ENCODE measurements at places on chromosomes 11 and 22. TPM values are rescaled to one million over a fixed set of nuclear protein-coding genes. Genes with fewer than 3 reads are reported as not detected.

DNA sequence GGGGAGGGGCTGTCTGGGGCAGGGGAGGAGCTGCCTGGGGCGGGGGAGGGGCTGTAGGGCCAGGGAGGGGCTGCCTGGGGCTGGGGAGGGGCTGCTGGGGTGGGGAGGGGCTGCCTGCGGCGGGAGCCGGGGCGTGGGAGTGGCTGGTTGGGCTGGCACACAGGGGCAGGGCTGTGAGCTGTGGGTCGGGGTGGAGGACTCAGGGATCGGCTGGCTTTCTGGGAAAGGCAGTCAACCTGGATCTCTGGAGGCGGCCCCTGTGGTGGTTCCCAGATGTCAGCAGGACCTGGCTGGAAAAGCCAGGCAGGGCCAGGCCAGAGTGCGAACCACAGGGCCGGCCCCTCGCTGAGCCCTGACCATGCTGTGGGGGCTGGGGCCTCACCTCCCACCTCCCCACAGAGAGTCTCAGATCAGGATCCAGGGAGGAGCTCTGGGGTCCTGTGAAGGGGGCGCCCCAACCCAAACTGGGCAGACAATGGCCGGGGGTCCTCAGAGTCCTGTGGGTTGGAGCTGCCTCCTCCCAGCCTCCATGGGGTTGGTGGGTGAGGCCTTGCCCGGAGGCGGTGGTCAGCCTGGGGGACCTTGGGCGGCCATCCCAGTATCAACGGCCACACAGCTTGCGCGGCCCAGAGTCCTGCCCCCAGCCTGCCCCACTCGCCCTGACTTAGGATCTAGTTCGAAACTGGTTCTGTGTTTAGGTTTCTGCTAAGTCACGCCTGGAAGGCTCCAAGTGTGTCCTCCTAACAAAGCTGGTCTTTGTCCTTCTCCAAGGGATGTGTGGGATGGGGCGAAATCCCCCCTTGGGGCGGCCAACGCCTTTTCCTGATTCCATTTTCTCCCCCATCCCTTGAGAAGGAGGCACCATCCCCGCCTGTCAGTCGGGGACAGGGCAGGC, 1.9 kb downstream of the MUC5B start:
- DNase-seq: no peak

- no peak for DNase-seq
Measured at GRCh38 chr11:66559866-66560676, 8.3 kb downstream of the CTSF start.

- no peak for DNase-seq
Measured at GRCh38 chr11:102419181-102419580, 33.4 kb downstream of the TMEM123 start.

DNA sequence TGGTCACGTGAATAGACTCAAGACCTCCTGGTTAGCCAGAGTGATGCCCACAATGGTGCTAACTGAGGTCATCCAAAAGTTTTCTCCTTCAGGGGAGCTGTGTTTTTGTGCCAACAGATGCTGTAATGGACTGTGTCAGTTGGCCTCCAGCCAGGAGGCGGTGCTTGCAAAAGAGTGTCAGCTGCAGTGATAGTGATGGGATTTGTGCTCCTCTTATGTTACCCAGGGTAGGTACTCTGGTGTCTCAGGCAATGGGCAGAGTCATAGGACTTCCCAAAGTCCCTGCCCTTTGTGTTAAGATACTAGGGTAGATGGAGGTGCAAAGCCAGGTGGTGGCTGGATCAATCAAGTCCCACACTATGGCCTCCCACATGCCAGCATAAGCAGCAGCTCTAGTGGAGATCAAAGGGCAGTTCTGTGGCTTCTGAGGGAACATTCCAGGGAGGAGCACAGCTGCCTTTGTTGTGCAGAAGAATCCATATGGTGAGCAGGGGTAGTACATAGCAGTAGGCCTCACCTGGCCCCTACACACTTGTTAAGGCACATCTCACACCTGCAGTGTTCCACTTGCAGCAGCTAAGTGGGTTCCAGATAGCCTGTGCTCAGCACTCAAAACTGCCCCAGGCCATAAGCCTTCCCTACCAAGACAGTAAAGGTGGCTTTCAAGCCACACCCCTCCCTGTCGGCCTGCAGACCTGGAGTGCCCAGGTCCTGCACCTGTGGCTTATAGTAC, 9.4 kb upstream of the FANCF start:
- DNase-seq: no peak

The GAL3ST1 gene
- total RNA-seq: 2.7 TPM

DNA sequence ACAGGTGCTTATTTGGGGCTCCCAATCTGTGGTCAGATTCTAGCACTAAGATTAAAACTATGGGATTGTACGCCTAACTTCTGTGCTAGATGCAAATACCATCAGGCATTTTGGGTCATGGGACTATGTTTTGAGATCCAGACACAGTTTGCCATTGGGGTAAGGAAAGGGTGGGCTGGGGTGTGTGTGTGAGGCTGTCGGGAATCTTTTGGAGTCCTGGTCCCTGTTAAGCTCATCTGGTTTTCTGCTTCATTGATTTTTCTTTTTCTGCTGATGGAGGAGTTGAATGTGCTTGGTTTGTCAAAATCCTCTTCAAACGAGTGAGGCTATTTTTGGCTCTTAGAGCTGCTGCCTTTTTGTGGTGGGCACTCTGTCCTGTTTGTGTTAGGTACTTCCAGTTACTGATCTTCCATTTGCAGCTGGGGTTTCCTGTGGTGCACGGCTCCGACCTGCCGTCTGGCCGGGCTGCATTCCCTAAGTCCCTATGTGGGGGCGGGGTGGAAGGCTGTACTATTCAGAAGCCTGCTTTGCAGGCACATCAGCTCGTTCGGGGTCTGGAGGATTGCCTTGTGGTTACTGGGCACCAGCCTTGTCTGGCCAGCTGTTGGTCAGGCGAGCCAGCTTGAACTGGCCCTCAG, 2.9 kb downstream of the BCR start:
- no peak for DNase-seq

The INS gene
- not detected for total RNA-seq

The EP300 gene
- total RNA-seq: 106 TPM

- no peak for DNase-seq
Measured at GRCh38 chr22:45996241-45997076, 19.5 kb upstream of the WNT7B start.

The NUP50 gene
- total RNA-seq: 111 TPM

DNA sequence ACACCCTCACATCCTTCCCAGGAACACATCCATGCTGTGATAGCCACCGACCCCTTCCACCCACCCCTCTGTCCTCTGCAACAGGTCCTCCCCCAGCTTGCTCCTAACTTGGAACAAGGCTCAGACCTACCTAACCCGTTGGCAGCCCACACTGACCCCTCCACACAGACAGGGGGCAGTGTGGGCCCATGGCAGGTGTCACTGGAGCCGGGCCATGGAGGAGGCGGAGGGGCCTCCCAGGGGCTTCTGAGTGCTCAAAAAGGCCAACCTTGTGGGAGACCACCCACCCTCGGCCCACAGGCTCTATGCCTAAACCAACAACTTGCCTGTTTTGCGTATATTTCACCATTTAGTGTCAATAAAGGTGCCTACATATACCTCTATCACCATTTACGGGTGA, 57.0 kb downstream of the CERK start:
- no peak for DNase-seq

DNA sequence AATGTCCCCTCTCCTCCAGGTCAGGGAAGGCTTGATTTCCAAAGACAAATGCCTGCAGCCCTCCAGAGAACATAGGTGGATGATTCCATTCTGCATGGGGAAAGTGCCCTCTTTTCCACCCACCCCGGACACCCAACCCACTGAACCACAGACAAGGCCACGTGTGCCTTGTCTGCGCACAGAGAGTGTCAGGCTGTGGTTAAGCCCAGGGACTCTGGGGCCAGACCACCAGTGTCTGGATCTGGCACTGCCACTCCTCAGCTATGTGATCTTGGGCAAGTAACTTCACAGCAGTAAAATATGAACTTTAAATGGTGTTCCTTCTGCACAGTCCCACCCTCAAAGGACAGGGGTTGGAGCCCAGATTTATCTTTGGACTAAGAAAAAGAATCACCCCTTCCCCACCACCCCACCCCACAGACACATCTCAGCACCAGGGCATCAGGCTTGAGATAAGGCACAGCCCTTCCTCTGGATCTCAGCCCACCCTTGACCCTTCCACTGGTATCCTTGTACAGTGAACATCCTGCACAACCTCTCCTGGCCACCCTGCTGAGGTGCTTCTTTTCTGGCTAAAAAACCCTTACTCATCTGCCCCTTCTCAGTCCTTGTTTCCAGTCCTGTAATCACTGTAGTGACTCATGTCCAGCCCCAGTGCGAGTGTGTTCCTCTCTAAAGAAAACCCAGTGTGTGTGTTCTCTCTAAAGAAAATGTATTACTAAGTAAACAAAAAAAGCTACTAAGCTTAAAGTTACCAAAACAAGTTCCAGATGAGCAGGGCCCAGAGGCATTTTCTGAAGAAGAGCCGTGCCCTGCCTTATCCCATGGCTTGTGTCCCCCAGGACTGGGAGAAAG, 1.9 kb upstream of the PTGDR2 start:
- DNase-seq: no peak

The OR6A2 gene
- total RNA-seq: not detected

The NELL1 gene
- not detected for total RNA-seq

DNA sequence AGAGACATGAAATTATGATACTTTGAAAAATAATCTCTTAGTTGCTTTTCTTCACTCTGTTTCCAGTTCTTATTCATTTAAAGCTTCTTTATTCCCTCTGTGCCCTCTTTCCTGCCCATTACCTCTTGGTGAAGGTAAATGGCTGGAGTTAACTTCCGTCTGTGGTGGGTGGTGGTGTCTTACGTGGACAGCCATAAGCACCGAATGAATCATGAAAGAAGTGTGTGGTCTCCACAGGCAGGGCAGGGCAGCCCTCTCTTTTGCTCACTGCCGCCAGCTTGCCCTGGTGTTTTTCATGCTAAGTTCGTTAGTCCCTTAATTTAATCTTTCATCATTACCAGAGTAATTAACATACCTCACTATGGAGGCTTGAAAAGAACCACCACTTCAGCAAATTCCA, 98.7 kb upstream of the SORL1-AS1 start:
- DNase-seq: no peak

DNA sequence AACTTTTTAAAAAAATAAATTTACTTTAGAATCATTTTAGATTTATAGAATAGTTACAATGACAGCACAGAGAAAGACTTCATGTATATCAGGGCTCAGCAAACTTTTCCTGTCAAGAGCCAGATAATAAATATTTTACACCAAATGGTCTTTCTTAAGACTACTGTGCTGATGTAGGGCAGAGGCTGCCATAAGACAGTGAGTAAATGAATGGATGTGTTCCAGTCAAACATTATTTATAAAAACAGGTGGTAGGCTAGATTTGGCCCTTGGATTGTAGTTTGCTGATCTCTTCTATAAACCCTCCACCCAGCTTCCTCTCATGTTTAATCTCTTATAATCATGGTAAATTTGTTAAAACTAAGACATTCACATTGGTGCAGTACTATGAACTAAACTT, 33.0 kb downstream of the CECR2 start:
- no peak for DNase-seq

DNA sequence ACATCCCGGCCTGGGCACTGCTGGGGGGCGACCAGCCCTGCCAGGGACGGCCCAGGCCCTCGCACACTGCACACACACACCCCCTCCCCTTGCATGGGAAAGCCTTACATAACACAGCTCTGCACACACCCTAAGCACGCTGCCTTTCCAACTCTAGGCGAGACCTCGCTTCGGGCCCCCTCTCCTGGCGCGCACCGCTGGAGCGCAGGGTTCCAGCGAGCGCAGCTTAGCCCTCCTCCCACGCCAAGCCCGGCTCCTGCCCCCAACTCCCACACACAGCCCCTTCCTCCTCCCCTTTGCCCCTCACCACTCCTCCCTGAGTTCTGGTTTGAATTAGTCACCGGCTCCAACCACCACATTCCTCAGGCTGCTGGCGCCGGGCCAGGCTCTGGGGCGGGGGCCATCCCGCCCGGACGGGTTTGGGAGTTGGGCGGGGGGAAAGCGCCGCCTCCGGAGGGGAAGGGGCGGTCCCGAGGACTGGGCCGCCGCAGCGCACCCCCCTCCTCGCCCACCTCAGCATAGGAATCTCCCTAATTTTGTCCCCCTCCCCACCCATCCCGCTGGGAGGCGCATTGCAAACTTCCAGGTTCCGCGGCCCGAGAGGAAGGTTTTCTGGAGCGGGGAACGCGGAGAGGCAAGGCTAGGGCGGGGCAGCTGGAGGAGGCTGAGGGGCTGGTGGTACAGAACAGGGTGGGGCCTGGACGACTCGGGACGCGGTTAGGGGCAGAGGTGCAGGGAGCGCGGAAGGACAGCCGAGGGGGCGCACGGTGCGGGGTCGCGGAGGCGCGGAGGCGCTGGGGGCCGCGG, 966 bp downstream of the AHNAK start:
- DNase-seq: peak; percentile 74

DNA sequence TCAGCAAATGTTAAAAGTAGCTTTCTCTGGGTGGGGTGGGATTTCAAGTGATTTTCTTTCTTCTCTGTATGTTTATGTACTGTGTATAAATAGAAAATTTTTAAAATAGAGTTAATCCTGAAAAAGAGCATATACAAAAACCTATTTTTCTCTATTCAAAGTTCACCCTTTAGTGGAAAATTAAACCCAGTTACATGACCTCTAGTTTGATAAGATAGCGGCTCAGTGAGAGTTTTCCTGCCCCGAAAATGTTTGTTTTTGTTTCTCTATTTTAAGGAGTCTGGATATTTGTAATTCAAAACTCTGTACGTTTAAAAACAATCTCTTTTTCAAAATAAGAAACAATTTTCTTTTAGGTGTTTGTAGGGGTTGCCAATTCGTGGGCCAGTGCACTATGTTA, 42.1 kb upstream of the PITPNB start:
- no peak for DNase-seq

The SCN3B gene
- total RNA-seq: not detected

Data from naive thymus-derived CD8-positive, alpha-beta T cell (primary cell).